NCI-H146 (cell line): ENCODE measurements at places on chromosomes 13 and 19.

GRCh38 chr19:45645068-45645630 lies 6.0 kb upstream of the EML2 start:
- DNase-seq, result no peak

- DNase-seq, result no peak
Observed at GRCh38 chr13:113970810-113971470, 2.9 kb downstream of the C13orf46 start.

DNA sequence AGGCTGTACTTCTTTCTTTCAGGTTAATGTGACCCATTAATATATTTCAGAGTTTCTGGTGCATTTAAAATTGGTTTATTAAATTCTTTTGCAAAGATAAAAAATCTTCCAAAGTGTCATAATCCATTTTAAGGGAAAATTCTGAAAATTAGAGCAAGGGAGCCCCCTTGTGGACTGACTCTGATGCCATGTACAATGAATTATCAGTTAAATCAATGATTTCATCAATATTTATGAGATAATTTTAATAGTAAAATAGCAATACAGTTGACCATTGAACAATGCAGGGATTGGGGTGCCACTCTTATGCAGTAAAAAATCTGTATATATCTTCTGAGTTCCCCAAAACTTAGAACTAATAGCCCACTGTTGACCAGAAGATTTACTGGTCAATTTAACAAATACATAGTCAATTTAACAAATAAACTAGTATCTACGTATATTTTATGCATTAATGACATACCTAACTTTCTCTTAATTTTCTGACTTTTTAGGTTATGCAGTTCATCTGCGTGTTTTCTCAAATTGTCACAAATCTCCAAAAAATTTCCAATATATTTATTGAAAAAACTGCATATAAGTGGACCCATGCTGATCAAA lies 479.1 kb upstream of the MIR17HG start:
- peak; percentile 7 for DNase-seq

DNA sequence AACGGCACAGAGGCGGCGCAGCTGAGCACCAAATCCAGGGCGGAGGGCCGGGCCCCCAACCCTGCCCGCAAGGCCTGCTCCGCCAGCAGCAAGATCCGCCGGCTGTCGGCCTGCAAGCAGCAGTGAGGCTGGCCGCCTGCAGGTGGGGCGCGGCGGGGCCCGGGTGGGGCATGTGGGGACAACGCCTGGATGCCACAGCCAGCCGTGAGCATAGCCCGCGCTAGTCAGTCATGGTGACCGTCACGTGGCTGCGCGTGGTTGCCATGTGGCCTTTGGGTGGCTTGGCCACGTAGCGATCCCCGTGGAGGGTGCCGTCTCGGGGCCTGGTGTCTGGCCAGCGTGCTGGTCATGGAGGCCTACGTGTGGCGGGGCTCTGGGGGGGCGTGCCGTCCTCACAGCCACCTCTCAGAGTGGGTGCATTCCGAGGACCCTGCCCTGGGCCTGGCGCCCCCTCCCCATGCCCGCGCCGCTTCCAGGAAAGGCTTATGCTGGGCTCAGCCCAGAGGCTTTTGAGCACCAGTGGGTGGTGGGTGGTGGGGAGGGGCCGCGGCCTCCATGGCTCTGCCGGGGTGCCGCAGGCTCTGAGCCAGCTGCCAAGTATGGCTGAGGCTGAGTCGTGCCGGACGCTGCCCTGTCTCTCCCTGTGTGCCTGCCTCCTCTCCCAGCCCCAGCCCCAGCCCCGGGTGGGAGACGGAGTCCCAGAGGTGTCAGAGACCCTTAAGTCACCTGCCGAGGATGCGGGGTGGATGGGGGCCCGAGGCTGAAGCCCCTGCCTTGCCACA lies 11.1 kb downstream of the CBARP start:
- DNase-seq, result no peak

- peak; percentile 74 for DNase-seq
Observed at GRCh38 chr19:13299838-13300237, 149.6 kb downstream of the IER2 start.

- no peak for DNase-seq
Observed at GRCh38 chr13:99310382-99311031, 3.3 kb upstream of the GPR183 start.

- DNase-seq, result no peak
Observed at GRCh38 chr19:6697291-6697690, 23.2 kb downstream of the C3 start.

DNA sequence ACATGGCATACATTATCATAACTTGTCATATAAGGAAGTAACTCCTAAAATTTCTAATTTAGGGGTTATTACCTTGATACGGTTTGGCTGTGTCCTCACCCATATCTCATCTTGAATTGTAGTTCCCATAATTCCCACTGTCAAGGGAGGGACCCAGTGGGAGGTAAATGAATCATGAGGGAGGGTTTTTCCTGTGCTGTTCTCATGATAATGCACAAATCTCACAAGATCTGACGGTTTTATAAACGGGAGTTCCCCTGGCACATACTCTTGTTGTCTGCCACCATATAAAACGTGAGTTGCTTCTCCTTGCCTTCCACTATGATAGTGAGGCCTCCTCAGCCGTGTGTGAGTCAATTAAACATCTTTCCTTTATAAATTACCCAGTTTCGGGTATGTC lies 76.0 kb downstream of the ZDHHC20 start:
- no peak for DNase-seq

- DNase-seq, result no peak
Observed at GRCh38 chr13:21100211-21100610, 38.8 kb upstream of the LATS2 start.

DNA sequence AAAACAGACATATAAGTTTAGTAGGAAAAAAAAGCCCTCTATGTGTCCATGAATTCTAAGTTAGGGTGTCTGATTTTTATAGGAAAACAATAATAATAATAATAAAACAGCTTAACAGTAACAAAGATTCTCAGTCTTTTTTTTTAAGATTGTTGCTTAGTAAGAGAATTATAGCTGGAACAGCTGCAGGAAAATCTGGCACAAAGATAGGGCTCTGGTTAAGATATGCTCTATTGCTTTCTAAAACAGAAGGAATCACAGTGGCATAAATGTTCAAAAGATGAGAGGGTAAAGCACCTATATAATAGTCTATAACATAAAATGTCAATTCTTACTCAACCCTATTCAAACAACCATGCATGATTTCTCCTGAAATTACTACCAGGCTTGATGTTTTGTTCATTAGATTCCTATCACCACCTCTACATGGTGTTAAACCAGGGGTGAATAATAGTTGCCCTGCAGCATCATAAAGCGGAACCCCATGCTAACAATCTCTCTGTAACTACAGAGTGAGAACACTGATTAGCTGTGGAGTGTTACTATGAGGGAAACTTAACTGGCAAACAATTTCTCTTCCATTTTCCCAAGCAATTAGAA lies 541.4 kb upstream of the MIR17HG start:
- DNase-seq, result no peak

GRCh38 chr13:112066624-112067004 lies 335 bp upstream of the SOX1 start:
- DNase-seq, result peak; percentile 84

GRCh38 chr13:27182054-27182453 lies 10.4 kb upstream of the USP12 start:
- DNase-seq, result no peak

DNA sequence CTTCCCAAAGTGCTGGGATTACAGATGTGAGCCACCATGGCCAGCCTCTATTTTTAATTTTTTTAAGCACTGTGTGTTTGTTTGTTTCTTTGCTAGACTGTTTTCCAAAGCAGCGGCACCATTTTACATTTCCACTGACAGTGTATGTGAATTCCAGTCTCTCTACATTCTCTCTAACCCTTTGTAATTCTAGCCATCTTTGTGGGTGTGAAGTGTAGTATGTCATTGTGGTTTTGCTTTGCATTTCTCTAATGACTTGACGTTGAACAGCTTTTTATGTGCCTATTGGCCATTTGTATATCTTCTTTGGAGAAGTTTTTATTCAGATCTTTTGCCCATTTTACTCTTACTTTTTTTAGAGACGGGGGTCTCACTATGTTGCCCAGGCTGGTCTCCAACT lies 11.6 kb downstream of the PNPLA6 start:
- no peak for DNase-seq

- DNase-seq, result no peak
Observed at GRCh38 chr13:75771818-75772217, 135.7 kb downstream of the LMO7 start.

GRCh38 chr13:76732367-76732766 lies 153.8 kb downstream of the KCTD12 start:
- DNase-seq, result peak; percentile 12

DNA sequence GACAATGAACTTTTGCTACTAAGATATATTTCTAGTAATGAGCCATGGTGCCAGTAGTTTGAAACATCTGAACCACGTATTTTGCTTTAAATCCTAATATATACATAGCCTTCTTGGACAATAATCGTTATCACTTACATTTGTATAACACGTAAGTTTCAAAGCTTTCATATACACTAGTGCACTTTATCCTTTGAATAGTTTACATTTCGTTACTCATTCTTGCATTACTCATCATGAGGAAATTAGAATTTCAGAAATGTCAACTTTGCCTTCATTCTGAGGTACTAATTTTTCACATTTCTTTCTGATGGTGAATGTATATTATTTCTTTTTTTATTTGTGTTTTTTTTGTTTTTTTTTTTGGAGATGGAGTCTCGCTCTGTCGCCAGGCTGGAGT lies 5.8 kb downstream of the KBTBD7 start:
- no peak for DNase-seq

GRCh38 chr19:28388988-28389387 lies 824.0 kb downstream of the UQCRFS1 start:
- no peak for DNase-seq

- peak; percentile 60 for DNase-seq
Observed at GRCh38 chr13:89554801-89555200, 1792.7 kb upstream of the MIR17HG start.

GRCh38 chr13:112683581-112683980 lies 6.3 kb upstream of the ATP11A start:
- no peak for DNase-seq

DNA sequence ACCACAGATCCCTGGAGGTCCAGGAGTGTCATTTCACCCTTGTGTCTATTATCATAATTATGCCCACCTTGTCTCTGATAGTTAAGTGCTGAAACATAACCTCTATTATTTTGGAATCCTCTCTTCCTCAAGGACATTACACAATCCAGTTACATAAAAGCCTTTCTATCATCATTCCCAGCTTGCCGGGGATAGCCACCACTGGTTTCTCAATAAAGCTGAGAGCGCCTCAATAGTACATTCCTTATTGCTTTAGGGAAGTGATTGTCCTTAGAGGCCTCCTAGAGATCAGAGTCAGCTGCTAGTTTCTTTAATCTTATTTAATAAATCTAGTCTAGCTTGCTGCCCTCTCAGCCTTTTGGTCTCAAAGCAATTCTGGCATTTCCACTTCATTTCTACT lies 490.0 kb upstream of the ATXN8OS start:
- DNase-seq, result no peak

GRCh38 chr13:24505756-24506155 lies 6.8 kb downstream of the PARP4 start:
- DNase-seq, result no peak

- peak; percentile 87 for DNase-seq
Observed at GRCh38 chr13:50990065-50990817, 80.7 kb downstream of the RNASEH2B start.

- no peak for DNase-seq
Observed at GRCh38 chr19:47351548-47351947, 2.4 kb downstream of the DHX34 start.

GRCh38 chr13:78595495-78596398 lies 7.6 kb downstream of the POU4F1 start:
- no peak for DNase-seq

DNA sequence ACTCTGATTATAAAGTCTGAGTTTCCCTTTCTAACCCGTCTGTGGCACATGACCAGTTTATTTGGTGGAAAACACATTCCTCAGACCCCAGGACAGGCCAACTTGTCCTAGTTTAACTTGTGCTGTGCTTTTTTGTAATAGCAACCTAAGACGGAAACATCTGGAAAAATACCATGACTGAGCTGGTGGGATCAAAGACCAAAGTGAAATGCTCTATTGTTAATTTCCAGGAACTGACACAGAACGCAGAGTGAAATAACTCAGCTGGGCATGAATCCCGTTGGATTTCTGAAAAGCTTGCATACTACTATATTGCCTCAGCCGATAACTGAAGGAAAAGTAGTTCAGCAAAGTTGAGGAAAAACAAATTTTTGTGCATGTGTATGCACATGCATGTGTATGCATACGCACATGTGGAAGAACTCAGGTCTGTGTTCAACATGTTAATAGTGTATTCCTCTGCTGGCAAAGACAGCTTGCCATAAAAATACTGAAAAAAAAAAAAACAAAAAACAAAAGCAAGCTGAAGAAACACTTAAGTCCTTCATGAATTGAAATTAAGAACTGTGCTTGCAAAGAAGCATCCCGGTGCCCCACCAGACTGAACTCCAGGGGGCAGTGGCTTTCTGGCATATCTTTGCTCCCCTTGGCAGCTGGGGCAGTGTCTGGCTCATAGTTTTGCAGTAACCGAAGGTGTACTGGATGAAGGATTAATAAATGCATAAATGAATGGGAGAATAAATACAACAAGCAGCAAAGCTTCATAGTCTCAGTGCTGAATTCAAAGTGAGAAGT lies 187.8 kb downstream of the LHFPL6 start:
- peak; percentile 60 for DNase-seq

DNA sequence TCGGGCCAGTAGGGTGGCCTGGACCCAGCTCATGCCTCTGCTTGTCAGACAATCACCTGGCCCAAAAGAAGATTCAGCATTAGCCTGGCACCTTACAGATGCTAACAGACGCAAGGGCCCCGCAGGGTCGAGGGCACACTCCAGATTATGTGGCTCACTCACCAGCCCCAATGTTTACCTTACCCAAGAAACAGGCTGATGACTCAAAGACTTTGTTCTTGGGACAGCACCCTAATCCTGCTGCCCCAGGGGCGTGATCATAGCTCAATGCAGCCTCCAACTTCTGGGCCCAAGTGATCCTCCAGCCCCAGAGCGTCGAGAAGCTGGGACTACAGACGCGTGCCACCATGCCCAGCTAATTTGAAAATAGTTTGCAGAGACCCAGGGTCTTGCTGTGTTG lies 9.8 kb downstream of the ECSIT start:
- DNase-seq, result no peak

DNA sequence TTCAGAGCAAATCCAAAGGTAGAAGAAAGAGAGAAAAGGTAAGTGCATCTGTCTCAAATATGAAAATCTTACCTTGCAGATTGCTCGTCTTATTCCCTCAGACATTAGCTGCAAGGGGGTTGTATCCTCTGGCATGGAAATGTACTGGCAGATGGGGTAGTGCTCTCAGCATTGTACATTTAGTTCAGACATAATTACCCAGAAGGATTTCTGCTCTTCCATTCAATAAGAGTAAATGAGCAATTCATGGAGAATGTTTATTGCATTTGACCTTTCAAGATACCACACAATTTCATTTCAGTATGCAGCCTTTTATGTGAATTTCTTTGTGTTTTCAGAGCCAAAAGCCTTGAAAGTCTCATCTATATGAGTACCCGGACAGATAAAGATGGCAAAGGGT lies 63.8 kb downstream of the SCEL start:
- no peak for DNase-seq

- no peak for DNase-seq
Observed at GRCh38 chr13:80547341-80547740, 206.4 kb upstream of the SPRY2 start.

GRCh38 chr13:18962168-18962734 lies 219.4 kb downstream of the TUBA3C start:
- DNase-seq, result no peak
